SW 1271 (cell line): ENCODE measurements at places on chromosomes 11 and 22.

DNA sequence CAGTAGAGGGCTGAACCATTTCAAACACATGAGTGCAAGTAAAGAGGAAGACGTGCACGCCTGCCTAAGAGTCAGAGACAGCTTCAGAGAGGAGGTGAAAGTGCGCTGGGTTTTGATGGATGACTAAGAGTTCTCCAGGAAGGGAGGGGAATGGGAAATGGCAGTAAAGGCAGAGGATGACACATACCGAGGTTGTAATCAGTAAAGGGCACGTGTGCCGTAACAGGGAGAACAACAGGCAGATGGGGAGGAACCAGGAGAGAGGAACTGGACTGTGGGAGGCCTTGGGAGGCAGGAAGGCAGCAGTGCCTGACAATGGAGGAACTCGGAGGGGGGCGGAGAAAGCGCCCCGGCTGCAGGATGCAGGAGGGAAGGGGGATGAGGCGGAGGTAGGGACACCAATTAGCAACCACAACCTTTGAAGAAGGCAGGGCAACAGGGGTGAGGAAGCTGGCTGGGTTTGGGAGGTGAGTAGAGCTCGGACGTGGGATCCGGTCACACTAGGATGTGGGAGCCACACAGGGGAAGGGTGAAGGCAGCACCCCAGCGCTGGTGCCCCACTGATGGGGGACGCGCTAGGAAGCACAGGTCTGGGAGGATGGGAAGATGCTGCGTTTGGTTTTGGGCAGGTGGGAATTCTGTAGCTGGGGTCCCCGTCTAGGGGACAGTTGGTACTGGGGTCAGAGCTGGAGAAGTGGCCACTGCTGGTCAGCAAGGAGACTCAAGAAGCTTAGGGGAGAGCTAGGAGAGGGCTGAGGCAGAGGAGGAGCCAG is 67.4 kb downstream of the SCUBE1 start:
- no peak for DNase-seq

GRCh38 chr11:17353821-17354600 is 2.4 kb downstream of the NCR3LG1 start:
- peak; percentile 50 for DNase-seq

- no peak for DNase-seq
These were observed 490.4 kb downstream of the MN1 start for GRCh38 chr22:27310966-27311697.

GRCh38 chr11:15863411-15863810 is 492.9 kb downstream of the SOX6 start:
- DNase-seq: no peak

DNA sequence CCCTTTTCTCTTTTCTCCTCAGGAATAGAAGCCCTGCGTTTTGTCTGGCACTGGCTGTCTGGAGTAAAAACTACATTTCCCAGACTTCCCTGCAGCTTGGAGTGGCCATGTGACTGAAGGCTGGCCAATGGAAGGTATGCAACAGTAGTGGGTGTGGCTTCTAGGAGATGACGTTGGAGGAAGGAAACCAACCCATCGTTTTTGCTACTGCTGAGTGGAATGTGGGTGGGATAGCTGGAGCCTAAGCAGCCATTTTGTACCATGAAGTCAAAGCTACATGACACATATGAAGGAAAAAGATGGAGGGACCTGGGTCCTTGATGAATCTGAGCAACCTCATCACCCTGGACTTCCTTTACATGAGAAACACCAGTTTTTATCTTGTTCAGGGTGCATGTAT is 19.6 kb downstream of the FGF3 start:
- peak; percentile 58 for DNase-seq
